Hematopoietic multipotent progenitor cell treated with erythropoietin and hydrocortisone succinate and interleukin-3 and kit ligand, for 6 days (in vitro differentiated cells): ENCODE measurements at places on chromosomes 3 and 15.
A peak's percentile ranks its signal among the peaks of the same experiment; 100 is the strongest.

DNA sequence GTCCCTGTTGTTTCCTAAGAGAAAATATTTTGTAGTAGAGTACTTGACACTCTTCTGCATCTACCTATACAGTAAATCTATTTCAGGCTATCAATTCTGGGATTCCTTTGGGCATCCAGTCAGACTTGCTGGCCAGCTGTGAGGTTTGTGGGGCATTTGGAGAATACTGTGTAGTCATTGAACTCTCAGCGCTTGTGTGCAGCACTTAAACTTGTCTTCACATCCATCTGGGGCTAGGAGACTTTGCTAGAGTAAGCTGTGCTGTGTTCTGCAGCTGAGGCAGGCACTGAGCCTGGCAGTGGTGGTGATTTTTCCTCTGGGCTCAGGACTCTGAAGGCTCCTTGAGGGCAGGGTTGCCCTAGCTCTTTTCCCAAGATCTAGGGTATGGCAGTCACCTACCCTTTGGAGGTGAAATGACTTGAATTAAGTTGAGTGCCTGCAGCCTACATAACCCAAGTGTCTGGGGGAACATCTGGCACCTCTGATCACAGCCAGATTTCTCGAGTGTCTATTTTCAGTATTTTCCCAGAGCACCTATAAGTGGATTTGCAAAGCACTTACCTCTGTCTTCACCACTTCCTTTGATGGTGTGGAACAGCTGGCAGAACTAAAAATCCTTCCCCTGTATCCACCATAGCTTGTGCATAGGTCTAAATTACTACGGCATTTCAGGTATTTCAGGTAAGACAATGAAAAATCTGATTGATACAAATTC lies 19.3 kb downstream of the CLSTN2 start:
- DNase-seq: no peak

DNA sequence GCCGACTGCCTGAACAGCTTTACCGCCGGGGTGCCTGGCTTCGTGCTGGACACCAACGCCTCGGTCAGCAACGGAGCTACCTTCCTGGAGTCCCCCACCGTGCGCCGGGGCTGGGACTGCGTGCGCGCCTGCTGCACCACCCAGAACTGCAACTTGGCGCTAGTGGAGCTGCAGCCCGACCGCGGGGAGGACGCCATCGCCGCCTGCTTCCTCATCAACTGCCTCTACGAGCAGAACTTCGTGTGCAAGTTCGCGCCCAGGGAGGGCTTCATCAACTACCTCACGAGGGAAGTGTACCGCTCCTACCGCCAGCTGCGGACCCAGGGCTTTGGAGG lies 815 bp downstream of the SPINT1 start:
- DNase-seq: peak; percentile 56

GRCh38 chr15:60020736-60021135 lies 16.6 kb downstream of the FOXB1 start:
- no peak for DNase-seq

- DNase-seq: peak; percentile 59
Observed at GRCh38 chr3:20185331-20185678, 701 bp downstream of the SGO1 start.

- no peak for DNase-seq
Observed at GRCh38 chr3:41194701-41195100, 4.6 kb upstream of the CTNNB1 start.

- no peak for DNase-seq
Observed at GRCh38 chr3:192372616-192373015, 354.7 kb downstream of the FGF12 start.

- DNase-seq: no peak
Observed at GRCh38 chr3:45861043-45861719, 19.3 kb upstream of the LZTFL1 start.

DNA sequence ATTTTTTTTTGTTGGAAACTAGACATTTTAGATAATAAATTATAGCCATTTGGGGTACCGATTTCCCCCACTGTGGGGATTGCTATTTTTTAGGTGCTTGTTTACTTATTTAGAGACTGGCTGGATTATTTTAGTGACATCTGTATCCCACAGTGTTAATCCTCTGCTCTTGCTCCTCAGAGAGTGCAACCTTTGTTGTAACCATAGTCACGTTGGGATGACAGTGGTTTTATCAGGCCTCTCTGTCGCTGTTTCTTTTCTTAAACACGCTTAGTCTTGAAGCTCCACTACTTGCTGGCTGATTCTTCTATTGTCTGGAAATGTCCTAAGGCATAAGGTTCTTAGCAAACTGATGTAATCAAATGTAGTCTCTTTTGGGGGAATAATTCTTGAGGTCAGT lies 451.6 kb upstream of the SEMA6D start:
- no peak for DNase-seq

DNA sequence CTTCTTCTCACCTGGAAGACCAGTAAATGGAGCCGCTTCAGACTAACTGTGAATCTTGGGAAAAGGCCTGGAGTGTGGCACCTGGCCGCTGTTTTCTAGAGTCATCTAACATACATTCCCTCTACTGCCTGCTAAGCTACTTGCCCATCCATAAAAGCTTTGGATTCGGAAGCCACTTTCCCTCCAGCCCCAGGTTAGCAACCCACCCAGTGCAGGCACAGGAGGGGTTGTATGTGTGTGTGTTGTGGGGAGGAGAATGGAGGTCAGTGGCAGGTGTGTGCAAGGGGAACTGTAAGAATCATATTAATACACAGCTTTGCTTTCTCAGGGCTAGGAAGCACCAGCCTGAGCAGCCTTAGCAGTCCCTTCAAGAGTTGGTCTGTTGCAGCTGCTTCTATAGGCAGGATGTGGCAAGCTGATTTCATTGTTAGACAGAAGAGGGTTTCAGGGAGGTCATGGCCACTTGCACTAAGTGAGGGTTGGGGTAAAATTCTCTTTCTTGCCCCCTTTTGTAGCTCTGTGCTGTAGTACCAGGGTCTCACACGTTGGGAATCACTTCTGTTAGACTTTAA lies 8.9 kb downstream of the NSUN3 start:
- DNase-seq: no peak

DNA sequence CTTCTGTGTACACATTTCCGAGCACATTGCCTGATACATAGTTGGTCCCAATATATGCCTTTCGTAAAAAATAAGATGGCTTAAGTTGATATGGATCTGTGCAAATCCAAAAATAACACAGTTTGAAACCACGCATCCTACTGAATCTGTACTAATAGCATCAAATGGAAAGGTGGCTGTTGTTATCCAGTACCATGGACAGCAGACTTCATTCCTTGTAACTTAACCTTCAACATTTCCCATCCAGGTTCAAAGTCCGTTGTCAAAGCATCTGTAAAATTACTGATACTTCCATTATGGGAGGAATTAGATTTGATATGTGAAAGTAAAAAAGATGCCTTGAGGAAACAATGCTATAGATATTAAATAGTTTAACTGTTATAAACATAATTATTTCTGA lies 65.5 kb upstream of the C3orf49 start:
- DNase-seq: peak; percentile 20

GRCh38 chr3:107951126-107951525 lies 139.7 kb downstream of the CD47 start:
- no peak for DNase-seq

DNA sequence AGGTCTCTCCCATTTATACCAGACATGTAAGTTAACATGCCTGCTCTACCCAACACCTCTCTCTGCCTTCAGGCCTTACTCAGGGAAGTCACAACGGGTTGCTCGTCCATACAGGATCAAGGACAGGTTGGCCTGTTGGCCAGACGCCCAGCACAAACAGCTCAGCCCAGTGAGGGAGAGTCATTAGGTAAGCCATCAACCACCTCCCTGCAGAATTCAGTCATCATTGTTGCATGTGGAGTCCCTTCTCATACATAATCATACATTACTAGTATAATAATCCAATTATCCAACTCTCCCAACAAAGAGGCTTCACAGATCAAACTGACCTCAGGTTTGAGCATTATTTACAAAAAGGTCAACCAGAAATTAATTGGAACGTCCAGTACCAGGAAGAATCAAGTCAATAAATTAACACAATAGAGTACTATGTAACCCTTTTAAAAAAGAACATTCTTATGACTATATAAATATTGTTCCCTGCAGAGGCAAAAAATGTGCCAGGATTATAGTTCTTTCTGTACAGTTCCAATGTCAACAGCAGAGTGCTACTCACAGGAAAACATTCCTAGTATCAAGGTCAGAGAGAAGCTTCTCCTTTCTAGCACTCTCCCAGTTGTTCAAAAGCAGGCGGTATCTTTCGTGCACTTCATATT lies 33.2 kb downstream of the HOMER2 start:
- DNase-seq: no peak

GRCh38 chr3:188232656-188233055 lies 78.7 kb downstream of the LPP start:
- no peak for DNase-seq

DNA sequence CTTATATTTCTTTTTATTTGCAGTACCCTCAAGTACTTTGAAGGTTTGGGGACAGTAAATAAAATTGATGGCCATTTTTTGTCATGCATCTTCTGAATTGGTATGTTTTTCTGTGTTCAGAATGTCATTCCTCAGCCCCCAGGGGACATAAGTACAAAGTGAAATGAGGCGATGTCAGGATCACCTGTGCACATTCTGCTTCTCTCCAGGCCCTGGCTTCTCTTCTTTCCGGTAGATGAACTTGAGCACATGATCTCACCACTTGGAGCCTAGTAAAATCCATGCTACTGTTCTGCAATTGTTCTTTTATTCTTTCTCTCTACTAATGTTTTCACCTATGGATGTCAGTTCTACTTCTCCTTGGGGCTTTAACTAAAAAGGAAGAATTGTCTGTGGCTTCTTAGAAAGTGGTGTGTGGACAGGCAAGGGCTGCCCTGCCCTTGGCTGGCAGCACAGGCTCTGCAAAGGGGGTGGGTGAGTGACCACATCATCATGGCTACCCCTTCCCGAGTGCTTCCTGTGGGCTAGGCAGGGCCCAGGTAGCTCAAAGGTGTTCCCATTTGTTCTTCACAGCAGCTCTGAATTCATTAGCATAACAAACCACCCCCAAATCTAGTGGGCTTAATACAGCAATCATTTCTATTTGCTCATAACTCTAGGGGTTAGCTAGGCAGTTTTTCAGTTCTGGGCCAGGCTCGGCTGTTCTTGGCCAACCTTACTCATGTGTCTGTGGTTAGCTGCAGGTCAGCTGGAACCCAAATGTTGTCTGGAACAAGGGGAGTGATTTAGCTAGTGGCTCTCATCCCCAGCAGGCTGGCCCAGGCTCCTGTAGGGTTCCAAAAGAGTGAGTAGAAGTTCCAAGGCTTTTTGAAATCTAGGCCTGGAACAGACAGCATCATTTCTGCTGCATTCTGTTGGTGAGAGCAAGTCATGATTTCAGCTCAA lies 154.0 kb upstream of the CTDSPL start:
- DNase-seq: no peak

- DNase-seq: no peak
Observed at GRCh38 chr3:56886314-56886713, 84.6 kb upstream of the ARHGEF3 start.

- DNase-seq: no peak
Observed at GRCh38 chr3:153658136-153658535, 463.1 kb upstream of the ARHGEF26 start.

- DNase-seq: no peak
Observed at GRCh38 chr15:82595766-82596165, 51.4 kb downstream of the CPEB1 start.

DNA sequence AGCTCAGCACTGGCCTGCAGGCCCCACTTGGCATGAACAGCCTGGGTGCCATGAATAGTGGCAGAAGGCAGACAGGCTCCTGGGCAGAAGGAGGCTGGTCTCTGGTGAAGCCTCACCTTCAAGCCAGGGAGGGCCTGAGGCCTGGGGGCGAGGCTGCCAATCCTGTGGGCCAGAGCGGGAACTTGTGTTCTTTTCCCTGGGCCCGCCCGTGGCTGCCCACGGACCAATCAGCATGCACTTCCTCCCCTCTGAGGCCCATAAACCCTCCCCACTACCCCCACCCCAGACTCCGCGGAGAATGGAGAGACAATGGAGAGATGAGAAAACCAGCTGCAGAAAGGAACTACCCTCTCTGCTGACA lies 283.8 kb upstream of the ROBO1 start:
- no peak for DNase-seq

DNA sequence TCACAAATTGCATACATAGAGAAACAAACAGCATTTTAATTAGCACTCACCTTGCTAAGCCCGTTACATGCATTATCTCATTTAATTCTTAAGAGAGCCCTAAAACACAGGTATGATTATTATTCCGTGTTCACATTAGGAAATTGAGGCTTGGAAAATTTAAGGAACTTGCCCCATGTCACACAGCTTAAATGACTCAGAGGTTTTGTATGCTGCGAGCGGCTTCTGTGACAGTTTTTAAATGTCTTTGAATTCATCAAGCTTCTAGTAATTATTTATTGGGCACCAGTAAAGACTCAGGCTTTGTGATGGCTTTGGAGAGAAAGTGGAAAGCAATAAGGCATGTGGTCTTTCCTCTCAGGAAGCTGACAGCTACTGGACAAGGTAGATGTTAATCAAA lies 166.7 kb upstream of the THBS1 start:
- no peak for DNase-seq

- DNase-seq: no peak
Observed at GRCh38 chr15:39131609-39132008, 449.3 kb upstream of the THBS1 start.

- no peak for DNase-seq
Observed at GRCh38 chr3:81713031-81713430, 48.4 kb downstream of the GBE1 start.

DNA sequence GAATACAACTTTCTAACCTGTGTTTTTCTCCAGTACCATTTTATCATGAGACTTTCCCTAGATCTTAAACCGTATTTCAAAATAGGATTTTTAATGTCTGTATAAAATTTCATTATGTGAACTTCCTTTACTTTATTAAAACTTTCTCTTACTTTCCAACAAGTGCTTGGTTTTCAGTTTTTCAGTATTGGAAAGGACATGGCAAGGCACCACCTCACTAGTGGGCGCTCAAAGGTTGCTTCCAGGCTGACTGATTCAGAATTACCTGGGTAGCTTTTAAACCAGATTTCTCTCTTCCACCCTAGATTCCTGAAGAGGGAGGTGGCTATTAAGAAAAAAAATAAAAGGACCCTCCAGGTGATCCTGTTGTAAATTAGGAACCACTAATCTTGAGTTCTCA lies 236.6 kb downstream of the SOX2 start:
- DNase-seq: no peak

DNA sequence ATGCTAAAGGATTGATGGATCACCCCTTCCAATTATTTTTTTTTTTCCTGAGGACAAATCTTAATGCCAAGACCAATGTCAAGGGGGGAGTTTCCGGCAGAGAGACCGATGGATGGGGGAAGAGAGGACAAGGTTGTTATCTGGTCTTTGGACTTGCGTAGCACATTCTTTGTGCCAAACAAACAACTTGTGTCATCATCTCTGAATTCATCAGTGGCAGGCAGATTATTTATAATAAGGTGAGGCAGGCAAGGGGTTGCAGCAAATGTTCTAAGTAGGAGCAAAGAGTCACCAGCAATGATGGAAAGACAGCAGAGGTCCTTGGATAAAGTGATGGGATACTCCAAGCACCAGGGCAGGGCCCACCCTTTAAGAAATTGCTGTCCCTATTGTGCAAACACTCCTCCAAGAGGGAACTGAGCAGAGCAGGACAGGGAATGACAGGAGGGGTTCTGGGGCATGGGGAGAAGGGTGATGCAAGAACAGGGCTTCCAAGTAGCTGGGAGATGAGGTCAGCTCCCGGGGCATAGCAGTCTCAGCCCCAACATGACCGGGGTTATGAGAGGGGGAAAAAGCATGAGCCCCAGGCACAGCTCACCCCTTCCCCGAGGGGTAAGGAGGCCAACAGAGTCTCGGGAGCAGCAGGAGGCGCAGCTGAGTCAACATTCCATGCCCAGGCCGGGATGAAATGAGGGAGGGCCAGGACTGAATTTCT lies 57.4 kb downstream of the ANXA2 start:
- DNase-seq: no peak
